T-helper 9 cell (primary cell): ENCODE measurements at places on chromosomes 6 and 20.

DNA sequence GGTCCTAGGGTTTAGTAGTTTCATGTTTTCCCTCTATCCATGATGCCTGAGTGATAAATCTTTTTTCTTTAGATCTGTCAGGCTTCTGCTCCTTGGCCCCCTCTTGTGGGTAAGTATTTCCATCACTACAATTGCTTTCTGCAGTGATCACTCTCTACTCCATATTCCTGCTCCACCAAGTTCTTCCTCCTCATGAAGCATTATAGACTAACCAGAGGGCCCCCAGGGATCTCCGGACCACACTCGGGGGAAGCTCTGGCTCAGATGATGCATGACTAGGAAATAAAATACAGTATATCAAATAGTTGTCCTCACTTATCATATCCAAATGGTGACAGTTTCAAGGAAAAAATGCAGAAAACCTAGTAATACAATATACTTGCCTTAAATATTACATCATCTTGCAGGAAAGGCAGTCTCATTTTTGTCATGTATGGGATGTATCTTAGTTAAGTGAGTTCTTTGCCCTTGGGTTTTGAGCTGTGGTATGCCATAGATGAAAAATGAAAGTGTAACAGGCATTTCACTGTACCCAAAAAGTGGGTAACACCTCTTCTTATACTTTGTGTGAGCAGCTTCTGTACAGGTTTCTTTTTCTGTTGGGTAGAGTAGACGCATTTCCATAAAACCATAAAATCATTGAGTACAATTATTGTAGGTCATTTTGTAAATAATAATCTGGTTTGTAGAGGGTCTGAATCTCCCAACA is 200.9 kb upstream of the EYA4 start:
- DNase-seq = no peak

DNA sequence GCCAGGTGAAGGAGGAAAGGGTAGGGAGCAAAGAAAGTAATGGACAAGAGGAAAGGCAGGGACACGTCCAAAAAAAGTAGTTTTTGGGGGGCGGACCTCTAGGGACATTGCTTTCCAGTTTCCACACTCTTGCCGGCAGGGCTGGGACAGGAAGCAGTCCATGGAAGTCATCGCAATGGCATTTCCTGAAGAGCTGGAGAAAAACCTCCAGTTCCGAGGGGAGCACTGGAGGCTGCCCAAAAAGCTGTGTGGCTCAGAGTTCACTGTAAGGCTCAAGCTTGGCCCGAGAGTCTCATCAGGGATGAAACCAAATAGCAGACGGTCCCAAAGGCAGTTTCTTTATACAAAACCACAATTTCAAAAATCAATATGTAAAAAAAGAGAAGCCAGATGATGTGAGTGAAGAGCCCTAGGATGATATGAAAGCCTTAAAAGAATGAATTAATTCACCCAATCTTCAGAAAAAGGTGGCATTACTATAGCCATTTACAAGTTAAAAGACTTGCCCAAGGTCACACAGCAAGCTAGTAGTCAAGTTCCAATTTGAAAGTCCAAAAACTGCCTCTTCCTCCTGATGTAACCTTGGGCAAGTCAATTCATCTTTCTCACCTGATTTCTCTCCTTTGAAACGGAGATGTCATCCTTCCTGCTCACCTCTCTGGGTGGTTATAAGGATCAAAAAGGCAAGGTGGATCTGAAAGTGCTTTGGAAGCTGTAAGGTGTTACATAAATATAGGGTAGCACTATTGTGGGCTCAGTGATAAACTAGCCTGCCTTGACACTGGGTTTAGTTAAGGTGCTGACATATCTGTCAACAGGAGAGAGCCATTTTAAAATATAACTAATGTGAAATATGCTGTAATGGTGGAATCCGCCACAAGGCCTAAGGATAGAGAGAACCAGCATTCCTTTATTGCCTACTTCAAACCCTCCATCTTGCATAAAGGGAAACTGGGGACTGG is 9.1 kb downstream of the BCL2L1 start:
- no peak for DNase-seq

- no peak for DNase-seq
Observed at GRCh38 chr6:145090801-145091585, 644.3 kb downstream of the EPM2A start.

GRCh38 chr6:127482325-127482724 is 23.1 kb upstream of the KIAA0408 start:
- DNase-seq = no peak

DNA sequence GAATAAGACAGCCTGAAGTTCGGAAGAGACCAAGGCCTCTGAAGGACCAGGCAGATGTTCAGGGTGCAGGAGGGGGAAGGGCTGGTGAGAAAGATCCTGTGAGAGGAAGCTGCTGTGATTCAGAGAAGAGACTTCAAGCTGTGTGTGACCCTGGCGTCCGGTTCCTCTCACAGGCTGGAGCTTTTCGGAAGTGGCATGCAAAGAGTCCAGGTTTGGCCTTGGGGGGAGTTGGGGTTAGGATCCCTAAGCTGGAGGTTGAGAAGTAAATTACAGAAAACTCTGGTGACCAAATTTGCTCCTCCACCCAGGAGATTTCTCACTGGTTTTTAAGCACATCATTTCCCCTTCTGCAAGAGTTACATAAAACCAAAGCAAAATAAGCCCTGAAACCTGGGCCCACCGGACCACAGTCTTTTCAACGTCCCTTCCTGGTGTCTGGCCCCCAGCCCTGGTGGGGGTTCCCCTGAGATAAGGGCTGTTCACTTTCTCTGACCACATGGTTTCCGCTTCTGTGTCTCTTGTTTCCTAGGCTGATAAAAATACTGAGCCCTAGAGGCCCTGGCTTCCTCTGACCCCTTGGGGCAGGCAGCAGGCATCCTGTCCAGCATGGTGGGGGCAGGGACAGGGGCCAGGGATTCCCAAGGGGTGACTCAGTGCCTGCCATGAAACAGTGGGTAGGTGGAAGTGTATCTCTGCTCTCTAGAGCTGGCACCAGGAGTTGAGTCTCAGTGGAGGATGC is 12.0 kb upstream of the LTA start:
- no peak for DNase-seq

DNA sequence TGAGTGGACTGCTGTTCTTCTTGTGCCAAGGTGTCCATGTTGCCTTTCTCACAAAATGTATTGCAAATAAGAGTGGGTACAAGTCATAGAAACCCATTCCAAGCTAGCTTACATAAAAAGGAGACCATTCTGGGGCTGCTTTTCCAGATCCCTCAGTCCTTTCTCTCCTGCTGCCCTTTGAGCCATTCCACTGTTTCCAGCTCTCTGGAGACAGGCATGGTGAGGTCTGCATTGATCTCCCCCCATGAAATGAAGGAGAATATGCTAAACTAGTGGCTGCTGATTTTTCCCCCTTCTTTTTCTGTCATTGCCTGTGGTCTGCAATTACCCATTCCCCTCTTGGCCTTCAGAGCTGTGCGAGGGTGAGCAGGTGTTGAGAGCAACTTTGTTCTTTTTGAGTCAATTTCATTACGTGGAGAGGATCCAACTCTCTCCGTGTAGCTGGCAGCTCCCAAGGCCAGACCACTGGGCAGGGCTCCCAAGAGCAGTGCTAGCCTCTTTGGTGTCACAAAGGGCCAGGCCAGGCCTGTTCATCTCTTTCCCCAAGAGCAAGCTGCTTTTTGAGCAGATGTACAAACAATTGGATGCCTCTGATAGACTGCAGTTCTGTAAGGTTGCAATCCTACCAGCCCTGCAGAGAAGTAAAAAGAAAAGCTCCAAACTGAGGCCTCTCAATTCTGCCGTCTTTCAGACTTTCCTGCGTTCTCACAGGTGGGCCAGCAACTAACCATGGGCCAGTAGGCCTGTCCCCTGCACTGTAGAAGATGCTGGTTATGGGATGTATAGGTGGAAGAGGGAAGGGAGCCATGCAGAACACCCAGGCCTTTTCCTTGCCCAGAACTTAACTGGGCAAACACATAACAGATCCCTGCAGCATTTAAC is 96.1 kb upstream of the ARMC2 start:
- no peak for DNase-seq

- DNase-seq = no peak
Observed at GRCh38 chr6:85544776-85545175, 48.9 kb downstream of the SNX14 start.
